Calu3 (cell line): ENCODE measurements at places on chromosomes 1 and 21. TPM values are rescaled to one million over a fixed set of nuclear protein-coding genes. Genes with fewer than 3 reads are reported as not detected.

Gene GPR153
- total RNA-seq = 3.7 and 4.7 TPM in 2 replicates

Gene CFHR1
- not detected in 2 replicates for total RNA-seq

Gene TACSTD2
- total RNA-seq = 293 TPM in 2 replicates

Gene LYSMD1
- 7.6 and 9.7 TPM in 2 replicates for total RNA-seq

Gene FCGR3B
- not detected in 2 replicates for total RNA-seq

Gene CD53
- not detected in 2 replicates for total RNA-seq

Gene BSND
- not detected in 2 replicates for total RNA-seq

GRCh38 chr1:29120367-29120766 is 3.3 kb downstream of the TMEM200B start:
- DNase-seq = no peak

GRCh38 chr1:185804608-185805007 is 70.4 kb downstream of the HMCN1 start:
- no peak for DNase-seq

GRCh38 chr1:91026320-91026719 is 4.5 kb upstream of the ZNF644 start:
- no peak for DNase-seq

DNA sequence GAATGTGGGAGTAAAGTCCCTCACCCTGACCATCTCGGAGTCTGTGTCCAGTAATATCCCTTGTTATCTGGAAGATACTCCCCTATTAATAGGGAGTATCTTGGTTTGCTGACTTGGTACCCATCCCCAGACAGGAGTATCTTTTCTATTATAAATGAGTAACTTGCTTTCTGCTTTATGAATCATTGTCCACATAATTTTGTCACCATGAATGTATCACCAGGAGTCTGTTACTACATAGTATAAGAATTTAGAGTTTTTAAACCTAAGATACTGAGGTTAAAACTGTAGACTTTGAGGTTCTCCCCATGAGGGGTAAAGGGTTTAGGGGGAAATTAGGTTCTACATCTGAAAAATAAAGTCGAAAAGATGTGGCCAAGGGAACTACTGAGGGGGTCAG is 175.6 kb downstream of the FCRL5 start:
- no peak for DNase-seq

DNA sequence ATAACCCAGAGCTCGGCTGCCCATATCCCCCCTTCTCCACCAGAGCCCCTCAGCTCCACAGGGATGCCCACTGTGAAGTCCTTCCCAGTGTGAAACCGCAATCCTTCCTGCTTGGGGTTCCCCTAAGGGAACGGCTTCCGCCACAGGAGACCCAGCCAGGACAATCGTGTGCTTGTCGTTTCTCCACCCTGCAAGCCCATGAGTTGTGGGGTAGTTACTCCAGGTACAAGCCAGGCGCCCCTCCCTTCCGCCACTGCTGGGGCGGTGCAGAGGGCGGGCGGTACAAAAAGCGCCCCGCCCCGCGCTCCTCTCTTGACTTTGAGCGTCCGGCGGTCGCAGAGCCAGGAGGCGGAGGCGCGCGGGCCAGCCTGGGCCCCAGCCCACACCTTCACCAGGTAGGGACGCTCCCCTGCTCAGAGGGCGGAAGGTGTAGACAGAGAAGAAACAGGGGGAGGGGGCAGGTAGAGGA is at the start of gene TINAGL1:
Gene TINAGL1, plus strand, starts transcription at position 315 of the 469 bp plus-strand sequence. CDS start 634 bp downstream, outside the sequence.
- peak; percentile 95 for DNase-seq

DNA sequence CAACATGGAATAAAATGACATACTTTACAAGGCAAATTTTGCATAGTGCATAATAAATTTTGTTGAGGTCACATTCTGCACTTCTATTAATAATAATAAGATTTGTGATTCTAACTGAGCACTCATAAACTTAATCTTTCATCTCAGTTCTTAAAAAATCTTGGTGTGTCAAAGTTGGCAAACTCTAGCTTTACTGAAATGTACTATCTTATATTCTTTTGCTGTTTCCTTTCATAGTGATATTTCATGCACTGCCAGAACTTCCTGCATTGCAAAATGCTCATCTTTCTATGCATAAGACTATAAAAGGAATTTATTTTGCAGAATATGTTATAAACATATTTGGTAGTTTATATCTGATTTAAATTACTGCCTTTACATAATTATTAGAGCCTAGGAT is 797.6 kb downstream of the ADGRL2 start:
- no peak for DNase-seq

DNA sequence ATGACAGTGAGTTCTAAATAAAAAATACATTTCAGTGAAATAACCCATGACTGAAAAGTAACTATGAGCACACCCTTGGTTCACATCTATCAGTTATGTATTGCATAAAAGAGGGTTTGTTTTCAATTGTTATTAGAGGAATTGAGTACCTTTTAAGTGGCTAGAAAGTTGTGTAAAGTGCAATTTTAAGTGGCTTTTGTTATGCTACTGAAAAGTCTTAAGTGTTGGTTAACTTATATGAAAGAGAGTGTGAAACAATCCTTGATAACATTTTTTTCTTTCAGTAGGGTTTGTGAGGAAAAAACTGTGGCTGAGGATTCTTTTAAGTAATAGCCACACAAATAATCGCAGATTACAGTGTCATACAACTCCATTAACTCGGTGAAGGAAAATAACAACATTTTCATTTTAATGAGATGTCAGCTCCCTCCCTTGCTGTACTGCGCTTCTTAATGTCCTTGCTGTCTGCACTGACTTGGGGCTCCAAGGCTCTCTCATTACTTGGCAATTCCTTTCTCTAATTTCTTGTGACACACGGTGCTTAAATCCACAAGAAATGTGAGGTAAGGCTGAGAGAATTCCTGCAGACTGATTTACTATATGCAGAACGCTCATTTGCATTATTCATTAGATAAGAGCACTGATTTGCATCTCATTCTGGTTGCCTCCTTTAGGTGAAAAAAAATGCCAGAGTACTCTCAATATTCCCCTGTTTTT is 40.6 kb downstream of the NTNG1 start:
- DNase-seq = no peak

DNA sequence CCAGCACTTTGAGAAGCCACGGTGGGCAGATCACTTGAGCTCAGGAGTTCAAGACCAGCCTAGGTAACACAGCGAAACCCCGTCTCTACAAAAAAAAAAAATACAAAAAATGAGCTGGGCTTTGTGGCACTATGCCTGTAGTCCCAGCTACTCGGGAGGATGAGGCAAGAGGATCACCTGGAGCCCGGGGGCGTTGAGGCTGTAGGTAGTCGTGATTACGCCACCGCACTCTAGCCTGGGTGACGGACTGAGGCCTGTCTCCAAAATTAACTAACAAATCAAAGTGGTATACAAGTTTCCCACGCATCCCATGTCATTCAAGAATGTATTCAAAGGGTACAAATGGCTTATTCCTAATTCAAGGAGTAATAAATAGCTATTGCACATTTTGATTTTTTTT is 2.4 kb downstream of the AUNIP start:
- no peak for DNase-seq

DNA sequence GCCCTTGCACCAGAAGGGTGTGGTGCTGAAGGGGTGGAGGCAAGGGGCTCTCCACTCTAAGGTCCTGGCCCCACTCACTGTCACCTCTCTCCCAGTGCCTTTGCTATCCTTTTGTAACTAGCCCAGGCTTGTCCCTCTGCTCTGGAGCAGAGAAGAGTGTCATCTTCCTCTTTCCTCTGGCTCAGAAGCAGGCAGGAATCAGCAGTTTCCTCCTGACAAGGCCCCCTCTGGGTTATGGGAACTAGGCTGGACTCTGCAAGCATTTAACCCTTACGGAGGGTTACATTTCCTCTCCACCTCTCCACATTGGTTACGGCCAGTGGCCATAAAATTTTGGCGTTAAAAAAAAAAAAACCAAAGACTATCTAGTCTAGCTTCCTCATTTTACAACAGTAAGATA is 30.4 kb downstream of the PLXNA2 start:
- no peak for DNase-seq

DNA sequence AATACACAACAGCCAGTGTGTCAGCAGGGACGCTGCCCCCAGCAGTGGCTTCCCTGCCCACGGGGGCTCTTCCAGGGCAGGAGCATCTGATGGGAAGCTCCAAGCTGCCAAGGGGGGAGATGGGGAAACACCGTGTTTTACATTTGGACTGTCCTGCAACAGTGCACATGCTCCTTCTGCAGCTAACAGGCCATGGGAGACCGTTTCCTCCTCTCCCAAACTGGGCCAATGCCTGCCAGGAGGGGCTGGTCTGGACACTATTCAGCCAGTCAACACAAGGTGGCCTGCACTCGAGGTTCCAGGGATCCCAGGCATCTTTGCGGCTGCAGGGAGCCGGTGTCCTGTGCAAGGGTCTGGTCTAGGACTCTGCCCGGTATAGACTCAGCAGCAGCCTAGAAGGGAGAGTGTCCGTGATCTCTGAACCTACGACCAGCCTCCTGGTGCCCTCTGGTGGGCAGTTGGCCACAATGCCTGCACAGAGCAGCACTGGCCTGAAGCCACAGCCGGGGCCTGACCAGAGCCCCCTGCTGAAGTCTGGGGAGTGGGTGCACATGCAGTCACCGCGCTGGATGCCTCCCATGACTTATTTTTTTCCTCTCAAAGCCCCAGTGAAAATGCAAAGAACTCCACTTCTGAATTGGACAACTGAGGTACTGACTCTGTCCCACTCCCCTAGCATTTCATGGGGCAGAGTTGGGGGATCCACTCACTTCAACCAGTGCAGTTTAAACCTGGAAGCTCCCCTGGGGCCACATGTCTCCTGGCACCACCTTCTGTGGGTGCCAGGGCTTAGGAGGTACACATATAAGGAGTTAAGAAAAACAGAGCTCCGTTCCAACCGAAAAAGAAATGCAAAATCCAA is 33.3 kb downstream of the RCC2 start:
- DNase-seq = peak; percentile 72

GRCh38 chr1:209675565-209676154 is 448 bp downstream of the G0S2 start:
- peak; percentile 26 for DNase-seq

DNA sequence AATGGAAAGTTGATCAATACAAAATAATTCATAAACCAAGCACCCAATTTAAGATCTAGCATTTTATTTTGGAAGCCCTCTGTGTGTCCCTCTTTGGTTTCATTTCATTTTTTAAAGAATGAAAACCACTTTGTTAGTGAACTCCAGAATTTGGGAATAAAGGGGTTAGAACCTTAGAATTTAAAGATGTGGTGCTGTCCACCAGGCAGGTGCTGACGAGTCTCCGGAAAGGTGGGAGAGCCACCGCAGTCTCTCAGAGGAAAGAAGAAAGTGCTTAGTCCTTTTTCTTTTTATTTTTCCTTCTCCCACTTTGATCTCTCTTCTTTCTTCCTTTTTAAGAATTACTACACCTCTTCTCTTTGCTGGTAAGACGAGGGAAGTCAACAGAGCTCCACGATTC is 20.5 kb upstream of the HIVEP3 start:
- DNase-seq = no peak

DNA sequence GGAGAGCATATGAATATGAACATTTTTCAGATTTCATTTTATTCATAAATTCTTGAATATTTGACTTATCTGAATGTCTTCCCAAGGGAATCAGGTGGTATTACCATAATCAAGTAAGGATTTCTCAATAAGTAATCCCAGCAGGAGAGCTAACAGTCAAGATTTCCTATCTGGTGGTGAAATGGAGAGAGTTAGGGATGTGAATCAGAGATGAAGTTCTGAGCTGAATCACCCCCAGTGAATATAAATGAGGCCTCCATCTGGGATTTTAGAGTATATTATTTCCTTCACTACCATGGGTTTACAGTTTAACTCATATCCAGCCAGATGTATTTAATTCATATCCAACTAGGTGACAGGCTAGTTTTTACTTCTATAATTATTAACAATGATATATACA is 61.5 kb upstream of the RGS2 start:
- DNase-seq = no peak

GRCh38 chr1:9152535-9152934 is 23.6 kb upstream of the GPR157 start:
- DNase-seq = no peak

DNA sequence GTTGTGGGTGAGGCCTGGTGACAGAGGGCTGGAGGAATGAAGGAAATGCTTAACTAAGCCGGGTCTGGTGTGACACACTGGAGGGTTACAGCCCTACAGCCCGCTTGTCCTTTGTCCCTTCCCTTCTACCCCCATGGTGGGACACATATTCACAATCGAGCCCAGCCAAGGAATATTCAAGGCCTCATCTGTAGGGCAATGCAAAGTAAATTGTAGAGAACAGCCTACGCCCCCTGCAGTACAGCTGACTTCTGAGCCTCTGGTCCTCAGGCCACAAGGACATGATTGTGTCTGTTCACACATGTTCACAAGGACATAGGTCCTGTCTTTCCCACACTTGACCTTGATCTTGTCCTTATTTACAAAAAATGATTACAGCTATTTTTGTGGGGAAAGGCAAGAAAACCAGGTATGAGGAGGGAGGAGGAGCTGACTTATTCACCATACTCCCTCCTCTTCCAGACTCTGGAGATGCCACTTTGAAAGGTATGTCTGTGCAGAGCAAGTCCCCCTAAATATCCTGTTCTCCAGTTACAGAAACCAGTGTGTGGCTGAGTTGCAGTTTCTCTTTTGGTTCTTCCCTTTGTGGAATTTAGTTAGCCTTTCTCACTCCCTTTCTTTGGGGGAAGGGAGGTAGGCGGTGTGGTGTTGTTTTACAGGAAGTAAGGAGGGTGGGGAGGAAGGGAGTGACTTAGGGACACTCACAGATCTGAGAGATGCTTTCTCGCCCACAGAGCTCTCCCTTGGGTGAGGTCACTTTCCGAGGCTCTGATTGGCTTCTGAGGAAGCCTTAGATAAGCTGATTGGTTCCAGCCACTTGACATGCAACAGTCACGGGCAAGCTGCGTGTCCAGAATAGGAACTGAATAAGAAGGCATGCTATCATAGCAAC is 14.6 kb downstream of the POLR3GL start:
- DNase-seq = peak; percentile 87

DNA sequence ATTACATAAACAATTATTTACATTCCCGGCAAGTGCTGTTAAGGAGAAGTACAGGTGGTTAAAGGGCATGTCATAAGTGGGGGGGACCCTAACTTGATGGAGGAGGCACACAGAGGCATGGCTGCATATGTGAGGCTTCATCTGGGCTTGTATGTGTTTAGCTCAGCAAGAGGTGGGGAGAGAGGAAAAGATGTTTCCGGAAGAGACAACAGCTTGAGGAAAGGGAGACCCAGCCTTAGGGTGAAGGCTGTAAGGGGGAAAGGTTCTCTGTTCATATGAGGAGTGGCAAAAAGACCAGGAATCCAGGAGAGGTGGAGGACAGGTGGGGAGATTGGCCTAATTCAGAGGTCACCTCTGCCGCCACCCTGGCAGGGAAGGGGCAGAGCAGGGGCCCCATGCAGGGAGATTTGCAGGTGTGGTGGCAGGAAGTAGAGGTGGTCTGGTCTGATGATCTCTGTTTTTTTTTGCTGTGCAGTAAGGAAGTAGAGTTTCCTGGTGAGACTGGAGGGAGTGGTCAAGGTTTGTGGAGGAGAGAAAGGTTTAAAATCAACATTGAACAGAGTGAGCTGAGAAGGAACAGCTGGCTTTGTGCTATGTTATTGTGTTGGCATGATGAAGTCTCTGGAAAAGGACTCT is 9.0 kb downstream of the TRAF5 start:
- DNase-seq = no peak
